GM23338 (cell line): ENCODE measurements at places on chromosomes 11 and 22. TPM values are rescaled to one million over a fixed set of nuclear protein-coding genes. Genes with fewer than 3 reads are reported as not detected.

Gene UEVLD
- 11.8 and 12.7 TPM in 2 replicates for total RNA-seq

Gene OR51B2
- not detected in 2 replicates for total RNA-seq

Gene PDGFD
- 4.5 and 6.9 TPM in 2 replicates for total RNA-seq

Gene OR10S1
- total RNA-seq = not detected in 2 replicates

- no peaks in the 10 kb centered on the region for H3K36me3 ChIP-seq
- H3K4me3 ChIP-seq = no peak overlapping the region
- DNase-seq = no peak
- peaks cover 13% of the 10 kb centered on the region for H3K4me1 ChIP-seq
Measured at GRCh38 chr11:125945011-125945796, 640 bp upstream of the VSIG10L2 start.

DNA sequence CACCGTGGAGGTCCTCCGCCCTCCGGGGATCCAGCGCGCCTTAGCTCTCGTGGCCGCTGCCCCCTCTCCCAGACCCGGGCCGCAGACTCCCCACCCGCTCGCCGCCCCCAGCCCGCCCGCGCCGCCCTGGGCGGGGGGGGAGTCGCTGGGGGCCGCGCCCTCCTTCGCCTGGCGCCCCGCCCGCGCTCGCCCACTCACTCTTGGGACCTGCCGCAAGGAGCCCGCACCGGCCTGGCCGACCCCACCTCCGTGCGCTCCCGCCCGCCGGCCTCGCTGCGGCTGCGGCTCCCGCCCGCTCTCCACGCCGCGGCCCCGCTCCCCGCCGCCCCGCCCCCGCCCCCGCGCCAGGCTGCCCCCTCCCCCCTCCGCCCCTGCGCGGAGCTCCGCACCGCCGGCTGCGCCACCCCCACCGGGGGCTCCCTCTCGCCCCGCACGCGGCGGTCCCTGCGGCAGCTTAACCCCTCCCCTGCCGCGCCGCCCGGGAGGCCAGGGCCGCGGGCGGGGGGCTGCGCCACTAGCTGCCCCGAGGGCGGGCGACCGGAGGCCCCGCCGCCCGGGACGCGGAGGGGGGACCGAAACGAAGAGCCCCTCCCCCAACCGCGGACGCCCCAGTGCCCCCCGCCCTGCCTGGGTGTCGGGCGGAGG is 724 bp upstream of the RASGRP2 start:
- no peak overlapping the region for H3K27ac ChIP-seq
- no peak for DNase-seq
- no peaks in the 10 kb centered on the region for H3K36me3 ChIP-seq
- H3K27me3 ChIP-seq = peaks cover 34% of the 10 kb centered on the region
